ENCODE measurements at places on chromosomes 2 and 18.
A peak's percentile ranks its signal among the peaks of the same experiment; 100 is the strongest.

GRCh38 chr18:30862900-30863299, 179.6 kb downstream of the DSC3 start:
- no peak for DNase-seq

DNA sequence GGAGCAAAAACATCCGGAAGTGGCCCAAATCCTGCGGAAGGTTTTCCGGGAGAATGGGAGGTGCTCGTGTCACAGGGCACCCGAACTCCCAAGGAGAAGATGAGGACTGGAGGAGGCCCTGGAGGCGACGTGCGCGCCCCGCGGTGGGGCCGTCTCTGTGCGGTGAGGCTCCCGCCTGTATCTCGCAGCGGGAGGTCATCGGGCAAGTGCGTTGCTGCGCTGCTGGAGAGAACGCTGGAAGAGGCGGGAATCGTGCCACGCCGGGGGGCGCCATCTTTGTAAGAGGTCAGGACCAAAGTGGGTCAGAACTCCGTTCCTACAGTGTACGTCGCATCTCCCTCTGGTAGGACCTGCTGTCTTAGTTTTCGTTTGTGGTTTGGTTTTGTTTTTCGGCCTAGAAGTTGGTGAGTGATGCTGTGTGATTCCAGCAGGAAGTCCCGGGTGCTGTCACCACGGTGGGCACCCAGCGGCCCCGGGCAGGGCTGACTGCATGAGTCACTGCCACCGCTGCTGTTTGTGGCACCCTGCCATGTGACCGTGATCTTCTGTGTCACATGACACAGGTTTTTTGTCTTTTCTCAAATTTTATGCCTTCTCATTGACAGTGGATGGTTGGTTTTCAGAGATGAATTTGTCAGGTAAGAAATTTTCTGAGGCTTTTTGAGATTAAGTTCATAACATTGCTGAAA, 21.5 kb upstream of the ATP9B start:
- DNase-seq = no peak

GRCh38 chr2:47237375-47238334, 82.5 kb upstream of the STPG4 start:
- no peak for DNase-seq

- DNase-seq = no peak
Observed at GRCh38 chr18:5250603-5251002, 44.9 kb downstream of the ZBTB14 start.

- no peak for DNase-seq
Observed at GRCh38 chr2:205835923-205836322, 153.6 kb downstream of the NRP2 start.

GRCh38 chr18:8696749-8697211, 8.6 kb upstream of the MTCL1 start:
- peak; percentile 83 for DNase-seq

GRCh38 chr2:12110074-12110473, 363.6 kb downstream of the LPIN1 start:
- no peak for DNase-seq

- DNase-seq = peak; percentile 94
Observed at GRCh38 chr2:112692495-112692911, 28.3 kb upstream of the NT5DC4 start.

DNA sequence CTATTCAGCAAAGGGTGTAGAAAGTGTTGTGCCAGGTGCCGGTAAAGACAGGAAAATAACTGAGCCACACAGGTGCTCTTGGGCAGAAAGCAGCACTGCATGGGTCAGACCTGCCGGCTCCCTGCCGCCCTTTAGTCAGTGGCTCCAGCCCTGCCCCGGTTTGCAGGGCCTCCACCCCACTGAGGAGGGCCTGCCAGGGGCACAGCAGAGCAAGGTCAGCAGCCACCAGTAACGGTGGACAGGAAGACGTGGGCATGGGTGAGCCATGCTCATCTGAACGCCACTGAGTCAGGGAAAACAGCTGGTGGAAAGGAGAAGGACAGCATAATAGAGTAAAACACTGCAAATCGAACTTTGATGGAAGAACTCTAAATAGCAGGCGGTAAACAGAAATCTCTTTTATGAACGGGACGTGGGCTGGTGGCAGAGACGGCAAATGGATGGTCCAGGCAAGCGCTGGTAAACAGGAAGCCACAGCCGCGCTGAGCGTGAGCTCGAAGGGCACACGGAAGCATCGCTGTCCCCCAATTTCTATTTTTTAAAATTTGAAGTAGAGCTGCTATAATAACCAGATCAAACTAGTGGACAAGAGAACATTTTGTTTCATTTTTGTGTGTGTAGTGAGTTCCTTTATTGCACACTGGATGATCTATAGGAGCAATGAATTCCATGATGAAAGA, 141.8 kb upstream of the ALKAL2 start:
- DNase-seq = no peak

DNA sequence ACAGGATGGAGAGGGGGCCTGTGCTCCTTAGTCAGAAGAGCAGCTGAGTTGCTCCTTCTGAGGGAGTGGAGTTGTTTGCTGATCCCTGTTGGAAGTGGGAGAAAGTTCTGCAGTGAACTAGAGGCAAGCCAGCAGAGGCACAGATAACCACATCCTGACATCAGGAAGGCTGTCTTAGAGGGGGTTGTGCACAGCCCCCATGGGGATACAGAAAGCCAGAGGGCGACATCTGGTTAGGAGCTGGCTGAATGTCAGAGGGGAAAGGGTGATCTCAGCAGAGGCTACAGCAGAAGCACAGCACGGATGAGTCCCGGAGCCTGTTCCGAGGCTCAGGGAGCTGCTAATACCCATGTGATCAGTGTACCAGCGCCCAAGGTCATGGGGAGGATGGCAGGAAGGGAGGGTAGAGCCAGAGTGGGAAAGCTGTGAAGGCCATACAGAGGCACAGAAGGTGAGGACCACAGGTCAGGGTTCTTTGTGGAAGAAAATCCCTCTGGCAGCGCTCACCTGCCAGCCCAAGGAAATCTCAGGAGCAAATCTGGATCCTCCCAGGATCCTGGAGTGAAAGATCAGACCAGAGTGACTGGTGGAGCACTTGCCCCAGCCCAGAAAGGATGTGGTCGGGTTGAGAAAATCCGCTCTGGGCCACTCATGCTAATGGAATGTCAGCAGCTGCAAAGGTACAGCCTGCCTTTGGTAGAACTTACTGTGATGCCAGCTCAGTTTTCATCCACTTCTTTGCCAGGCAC, 111.8 kb downstream of the STPG4 start:
- peak; percentile 96 for DNase-seq

GRCh38 chr18:48409591-48410094, 460 bp upstream of the ZBTB7C start:
- peak; percentile 31 for DNase-seq

- DNase-seq = no peak
Observed at GRCh38 chr2:236912326-236913120, 173.2 kb upstream of the COPS8 start.

DNA sequence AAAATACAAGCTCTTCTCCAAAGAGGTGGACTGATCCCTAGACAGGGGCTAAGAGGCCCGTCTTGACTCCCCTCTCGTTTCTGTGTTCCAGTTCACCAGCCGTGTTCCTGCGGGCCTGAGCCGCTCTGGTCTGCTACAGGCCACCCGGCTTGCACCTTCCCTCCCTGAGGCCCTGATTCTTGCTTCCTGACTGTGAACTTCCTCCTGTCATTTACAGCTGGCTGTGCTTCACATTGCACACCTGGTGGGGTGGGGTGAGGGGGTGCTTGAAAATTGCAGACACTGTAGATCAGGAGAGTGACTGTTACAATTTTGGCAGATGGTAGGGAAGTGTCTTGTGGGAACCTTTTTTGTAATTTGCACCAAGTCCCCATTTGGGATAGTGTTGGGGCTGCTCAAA, 64.4 kb downstream of the TSN start:
- DNase-seq = no peak

DNA sequence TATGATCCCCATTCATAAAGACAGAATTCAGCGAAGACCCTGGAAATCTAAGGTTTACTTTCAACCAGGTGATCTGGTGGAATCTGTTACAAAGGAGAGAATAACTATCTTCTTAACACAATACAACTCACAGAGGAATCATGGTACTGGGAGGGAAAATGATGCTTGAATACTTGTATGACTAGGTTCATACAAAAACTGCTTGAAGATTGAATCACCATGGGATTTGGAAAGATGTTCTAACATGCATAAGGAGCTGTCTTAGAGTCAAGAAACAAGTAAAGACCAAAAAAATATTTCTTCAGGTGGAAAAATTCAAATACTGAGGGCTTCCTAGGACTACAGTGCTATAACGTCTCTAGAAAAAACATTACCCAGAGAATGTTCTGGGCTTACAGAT, 32.2 kb downstream of the COL5A2 start:
- no peak for DNase-seq

GRCh38 chr2:121611730-121612705, 37.2 kb downstream of the CLASP1 start:
- no peak for DNase-seq

DNA sequence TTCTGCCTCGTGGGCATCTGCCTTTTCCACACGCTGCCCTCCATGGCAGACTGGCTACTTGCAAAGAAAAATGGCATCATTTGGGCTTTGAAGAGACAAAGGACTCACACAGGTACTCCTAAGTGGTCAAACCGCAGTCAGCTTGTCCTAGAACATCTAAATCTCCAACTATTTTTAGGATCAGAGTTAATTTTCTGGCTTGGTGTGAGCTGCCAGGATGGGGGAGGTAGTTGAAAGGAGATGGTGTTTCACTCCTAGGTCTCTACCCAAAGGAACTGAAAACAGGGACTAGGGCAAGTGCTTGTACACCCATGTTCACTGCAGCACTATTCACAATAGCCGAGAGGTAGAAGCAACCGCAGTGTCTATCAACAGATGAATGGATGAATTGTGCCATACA, 107.9 kb upstream of the ATL2 start:
- no peak for DNase-seq

- DNase-seq = no peak
Observed at GRCh38 chr2:11541693-11542274, 7.9 kb downstream of the GREB1 start.

GRCh38 chr2:85791704-85792565, 38.1 kb downstream of the ATOH8 start:
- DNase-seq = no peak

DNA sequence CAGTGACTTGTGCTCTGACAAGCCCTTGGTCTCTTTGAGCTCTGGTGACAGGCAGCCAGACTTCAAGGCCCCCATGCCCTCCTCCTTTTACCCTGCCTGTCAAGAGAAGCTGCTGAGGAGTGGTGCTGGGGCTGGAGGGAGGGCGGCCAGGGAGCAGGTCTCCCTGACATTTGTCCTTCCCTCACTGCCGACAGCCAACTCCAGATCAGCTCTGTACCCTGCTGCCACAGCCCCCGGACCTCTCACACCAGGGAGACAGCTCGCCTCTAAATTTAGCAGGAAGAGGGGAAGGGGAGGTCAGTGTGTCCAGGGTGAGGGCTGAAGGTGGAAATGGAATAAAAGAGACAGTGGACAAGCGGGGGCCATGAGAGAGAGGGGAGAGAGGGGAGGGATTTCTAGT, 155.8 kb downstream of the TDRD15 start:
- no peak for DNase-seq

- DNase-seq = no peak
Observed at GRCh38 chr2:174176898-174177297, 71.4 kb downstream of the OLA1 start.

DNA sequence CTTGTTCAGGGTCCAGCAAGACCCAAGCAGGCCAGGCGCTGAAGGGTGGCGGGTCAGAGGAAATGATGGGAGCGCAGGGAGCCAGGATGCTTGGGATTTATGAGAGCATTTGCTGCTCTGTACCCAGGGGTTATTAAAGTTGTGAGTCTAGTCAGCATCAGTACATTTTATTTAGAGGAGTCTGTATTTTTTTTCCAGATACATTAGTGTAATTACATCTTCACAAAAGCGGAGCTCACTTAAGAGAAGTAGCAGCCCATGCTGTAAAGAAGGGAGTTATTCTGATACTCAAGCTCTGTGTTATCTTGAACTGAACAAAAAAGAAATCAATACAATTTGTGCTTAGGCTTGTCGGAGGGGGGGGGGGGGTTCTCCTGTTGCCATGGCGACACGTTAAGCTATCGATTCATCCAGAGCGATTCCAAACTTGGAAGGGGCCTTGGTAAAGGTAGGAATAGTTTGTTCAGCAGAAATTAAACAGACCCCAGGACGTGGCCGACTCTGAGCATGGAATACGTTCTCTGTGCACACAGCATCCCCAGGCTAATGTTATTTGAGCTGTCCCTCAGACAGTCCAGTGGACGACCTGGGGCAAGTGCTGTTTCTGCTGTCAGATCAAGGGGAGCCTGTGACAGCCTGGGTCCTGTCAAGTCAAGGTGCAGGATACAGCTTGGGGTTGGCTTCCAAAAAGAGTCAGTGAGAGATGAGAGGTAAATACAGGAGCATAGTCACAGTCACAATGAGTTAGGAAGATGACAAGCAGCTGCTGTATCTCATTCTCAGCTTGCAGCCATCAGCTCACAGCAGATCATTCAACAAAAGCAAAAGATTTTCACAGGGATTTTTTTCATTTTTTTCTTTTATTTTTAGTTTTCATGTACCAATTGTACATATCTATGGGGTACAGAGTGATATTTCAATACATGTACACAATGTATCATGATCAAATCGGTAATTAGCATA, 387.6 kb downstream of the DCDC2C start:
- no peak for DNase-seq

- no peak for DNase-seq
Observed at GRCh38 chr2:28601616-28602015, 105.8 kb downstream of the PLB1 start.

DNA sequence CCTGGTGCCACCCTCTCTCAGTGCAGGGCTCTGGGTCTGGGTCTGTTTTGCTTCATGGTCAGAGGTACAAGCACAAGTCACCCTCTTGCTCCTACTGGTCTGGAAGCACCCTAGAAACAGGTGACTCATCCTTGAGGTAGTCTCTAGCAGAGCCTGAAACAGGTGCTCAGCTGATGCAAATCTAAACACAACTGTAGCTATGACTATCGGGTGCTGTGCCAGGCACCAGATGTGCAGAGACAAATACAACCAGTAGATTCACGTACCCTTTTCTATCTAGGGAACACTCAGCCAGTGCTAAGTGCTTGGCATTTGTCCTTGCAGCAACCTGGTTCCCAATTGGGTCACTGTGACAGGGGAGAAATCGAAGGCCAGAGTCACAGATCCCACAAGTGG, 140.9 kb upstream of the MYCN start:
- DNase-seq = peak; percentile 1

DNA sequence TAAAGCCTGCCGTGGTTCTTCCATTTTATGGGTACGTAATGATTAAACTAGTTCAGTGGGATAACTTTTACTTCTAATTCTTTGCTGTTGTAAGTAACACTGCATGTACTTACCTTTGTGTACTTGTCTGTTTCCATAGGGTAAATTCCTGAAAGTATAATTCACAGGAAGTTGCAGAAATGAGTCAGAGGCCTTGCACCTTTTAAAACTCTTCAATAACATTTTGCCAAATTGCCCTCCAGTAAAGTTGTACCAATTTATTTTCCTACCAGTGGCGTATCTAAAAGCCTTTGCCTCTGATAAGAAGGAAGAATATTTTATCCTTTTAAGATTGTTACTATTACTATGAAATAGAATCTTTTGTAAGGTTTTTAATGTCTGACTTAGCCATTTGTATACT, 65.1 kb downstream of the CAB39 start:
- peak; percentile 13 for DNase-seq

DNA sequence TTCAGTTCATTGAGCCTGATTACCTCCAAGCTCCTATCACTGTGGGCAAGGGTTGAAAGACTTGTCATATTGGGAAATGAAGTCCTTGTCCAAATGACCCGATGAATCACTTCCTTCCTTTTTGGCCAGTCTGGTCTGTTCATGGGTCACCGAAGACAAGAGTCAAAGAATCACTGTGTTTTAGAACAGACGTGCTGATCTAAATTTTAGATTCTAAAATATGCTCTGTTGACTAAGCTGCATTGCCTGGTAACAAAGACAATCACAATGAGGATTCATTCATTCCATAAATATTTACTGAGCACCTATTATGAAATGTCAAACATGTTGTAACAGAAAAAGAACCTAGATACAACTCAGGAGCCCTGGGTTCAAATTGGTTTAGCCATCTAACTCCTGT, 99.4 kb upstream of the RND3 start:
- DNase-seq = no peak
